Uterus (tissue), 4 donors: ENCODE measurements at places on chromosomes 3 and 15. TPM values are rescaled to one million over a fixed set of nuclear protein-coding genes. Genes with fewer than 3 reads are reported as not detected.

DNA sequence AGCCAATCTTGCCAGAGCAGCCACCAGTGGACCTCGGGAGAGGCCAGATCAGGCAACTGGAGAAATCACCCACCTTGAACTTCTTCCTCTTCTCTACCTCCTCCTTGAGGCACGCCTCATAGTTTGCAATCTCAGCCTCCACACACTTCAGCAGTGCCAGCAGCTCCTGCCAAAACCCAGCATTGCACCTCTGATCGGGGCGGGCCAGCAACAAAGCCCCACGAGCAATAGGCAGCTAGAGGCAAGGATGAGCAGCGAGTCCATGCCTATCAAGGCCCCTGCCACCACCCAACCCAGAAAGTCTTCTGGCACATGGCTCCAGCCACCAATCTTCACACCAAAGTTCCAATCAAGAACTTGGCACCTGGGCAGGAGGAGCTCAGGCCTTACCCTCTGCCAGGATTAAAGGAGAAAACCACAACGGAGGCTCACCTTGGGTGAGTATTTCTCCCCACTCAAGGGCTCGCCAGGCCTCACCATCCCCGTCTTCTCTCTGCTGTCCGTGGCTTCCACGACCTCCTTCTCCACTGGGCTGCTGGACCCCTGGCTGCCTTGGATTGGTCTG, 42.1 kb downstream of the SEMA3G start:
- DNase-seq, result no peak

DNA sequence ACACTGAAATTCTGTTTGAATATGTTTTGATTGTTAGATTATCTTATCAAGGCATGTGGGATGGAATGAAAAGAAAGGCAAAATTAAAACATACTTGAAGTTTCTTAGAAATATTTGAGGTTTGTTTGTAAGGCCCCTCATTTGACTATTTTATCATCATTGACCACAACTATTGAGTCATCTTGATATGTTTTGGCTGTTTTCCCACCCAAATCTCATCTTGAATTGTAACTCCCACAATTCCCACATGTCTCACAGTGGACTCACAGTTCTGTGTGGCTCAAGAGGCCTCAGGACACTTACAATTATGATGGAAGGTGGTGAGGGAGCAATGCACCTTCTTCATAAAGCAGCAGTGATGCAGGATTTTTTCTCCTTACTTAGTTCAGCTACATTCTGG, 917.1 kb downstream of the PLOD2 start:
- DNase-seq, result no peak

DNA sequence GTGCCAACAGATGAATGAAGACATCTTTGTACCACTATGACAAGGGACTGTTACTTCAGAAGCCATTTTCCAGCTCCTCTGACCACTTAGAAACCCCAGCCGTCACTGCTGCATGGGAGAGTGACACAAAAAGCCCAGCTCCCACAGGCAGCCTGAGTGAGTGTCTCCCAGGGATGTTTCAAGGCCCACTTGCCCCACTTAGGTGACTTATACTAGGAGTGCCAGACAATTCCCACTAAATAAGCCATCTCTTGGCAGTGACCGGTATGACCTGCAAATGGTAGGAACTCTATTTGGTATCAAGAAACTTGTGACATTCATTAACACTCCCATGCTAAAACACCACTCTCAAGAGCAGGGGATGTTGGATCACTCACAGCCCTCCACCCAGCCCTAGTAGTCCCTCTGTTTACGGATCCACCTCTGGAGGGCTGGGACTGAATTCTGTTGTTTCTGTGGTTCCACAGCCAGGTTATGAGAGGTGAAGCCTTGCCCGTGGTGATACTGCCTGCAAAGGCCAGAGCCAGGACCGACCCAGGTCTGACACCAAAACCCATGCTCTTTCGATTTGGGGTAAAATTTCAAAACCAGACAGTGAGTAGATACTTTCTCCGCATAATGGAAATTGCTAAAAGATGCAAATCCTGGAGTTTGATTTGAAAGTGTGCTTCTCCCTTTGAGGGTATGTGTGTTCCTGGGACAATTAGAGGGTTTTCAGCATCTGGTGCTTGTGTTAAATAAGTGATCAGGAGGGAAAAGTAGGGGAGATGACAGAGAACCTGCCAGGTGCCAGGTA, 14.5 kb downstream of the RBP1 start:
- no peak for DNase-seq

DNA sequence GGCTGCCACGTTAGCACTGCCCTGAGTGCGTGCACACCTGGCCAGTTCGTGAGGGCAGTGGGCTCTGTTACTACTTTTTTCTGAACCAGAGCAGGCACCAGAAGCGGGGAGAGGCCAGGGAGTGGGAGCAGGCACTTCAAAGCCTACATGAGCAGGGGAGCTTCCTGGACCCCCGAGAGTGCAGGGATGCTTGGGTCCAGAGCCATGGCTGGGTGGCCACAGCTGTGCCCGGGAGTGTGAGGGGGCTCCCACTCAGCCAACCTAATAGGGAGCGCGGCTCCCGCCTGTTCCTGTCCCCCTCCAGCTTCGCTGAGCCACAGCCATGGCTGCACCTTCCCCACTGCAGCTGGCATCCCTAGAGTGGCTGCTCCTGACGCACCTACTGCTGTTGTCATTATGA, 1423.3 kb downstream of the SI start:
- no peak for DNase-seq

DNA sequence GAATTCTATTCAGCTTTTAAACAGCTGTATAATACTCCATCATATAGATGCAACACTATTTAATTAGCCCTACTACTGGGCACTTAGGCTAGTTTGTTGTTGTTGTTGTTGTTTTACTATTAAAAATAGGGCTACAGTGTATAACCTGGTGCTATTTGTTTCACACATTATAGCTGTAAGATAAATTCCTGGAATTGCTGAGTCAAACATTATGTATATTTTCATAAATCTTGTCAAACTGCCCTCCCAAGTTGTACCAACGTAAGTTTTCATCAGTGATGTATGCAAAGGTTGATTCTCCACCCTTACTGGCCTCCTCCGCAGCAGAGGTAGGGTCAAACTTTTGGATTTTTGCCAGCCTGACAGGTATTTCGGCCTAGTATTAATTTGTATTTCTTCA, 3.8 kb upstream of the CEMIP start:
- no peak for DNase-seq

GRCh38 chr3:101643861-101644613, 32.9 kb downstream of the ZBTB11 start:
- DNase-seq, result peak; percentile 19

- DNase-seq, result no peak
Observed at GRCh38 chr3:64895991-64896895, 208.4 kb upstream of the ADAMTS9 start.

DNA sequence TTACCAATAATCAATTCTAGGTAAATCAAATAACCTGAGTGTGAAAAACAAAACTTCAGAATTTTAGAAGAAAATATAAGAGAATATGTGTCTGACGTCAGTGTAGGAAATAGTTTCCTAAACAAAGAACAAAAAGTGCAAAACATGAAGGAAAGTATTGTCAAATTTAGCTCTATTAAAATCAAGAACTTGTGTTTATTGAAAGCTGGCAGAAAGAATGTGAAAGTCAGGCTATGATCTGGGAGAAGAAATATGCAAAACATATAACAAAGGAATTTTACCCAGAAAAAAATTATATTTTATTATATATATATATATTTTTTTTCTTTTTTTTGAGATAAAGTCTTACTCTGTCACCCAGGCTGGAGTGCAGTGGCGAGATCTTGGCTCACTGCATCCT, 129.1 kb upstream of the ANKRD28 start:
- DNase-seq, result no peak

DNA sequence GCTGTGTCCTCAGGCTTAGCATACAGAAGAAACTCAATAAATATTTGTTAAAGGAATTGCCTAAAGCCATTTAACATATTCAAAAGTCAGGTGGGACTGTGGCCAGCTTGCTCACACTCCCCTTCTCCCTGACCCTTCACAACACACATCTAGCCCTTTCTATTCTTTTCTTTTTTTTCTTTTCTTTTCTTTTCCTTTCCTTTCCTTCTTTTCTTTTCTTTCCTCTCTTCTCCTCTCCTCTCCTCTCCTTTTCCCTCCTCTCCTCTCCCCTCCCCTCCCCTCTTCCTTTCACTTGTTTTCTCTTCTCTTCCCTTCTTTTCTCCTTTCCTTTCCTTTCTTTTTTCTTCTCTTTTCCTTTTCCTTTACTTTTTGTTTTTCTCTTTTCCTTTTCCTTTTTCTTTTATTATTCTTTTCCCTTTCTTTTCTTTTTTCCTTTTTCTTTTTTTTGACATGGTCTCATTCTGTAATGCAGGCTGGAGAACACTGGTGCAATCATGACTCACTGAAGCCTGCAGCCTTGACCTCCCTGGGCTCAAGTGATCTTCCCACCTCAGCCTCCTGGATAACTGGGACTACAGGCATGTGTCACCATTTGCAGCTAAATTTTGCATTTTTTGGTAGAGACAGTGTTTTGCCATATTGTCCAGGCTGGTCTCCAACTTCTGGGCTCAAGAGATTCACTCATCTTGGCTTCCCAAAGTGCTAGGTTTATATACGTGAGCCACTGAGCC, 377.8 kb downstream of the GRM7 start:
- DNase-seq, result no peak

GRCh38 chr3:139120086-139121056, 75.7 kb upstream of the PRR23C start:
- DNase-seq, result no peak

GRCh38 chr3:152394246-152394645, 125.5 kb downstream of the MBNL1 start:
- no peak for DNase-seq

DNA sequence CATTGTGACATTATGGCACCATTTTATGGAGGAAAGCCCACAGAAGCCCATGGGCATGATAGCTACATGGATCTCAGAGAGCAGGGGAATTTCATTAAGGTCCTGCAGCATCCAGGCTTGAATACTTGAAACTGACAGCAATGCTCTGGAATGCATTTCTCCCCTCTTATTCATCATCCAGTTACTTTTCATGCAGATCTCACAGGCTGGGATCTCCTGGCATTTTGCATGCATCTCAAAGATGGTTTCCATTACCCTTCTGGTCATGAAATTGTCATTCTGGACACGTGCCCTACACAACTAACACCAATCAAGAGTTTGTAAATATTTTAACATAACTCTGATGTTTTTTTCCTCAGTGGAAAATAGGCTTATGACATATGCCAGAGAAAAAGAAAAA, 32.4 kb downstream of the VGLL3 start:
- DNase-seq, result no peak

DNA sequence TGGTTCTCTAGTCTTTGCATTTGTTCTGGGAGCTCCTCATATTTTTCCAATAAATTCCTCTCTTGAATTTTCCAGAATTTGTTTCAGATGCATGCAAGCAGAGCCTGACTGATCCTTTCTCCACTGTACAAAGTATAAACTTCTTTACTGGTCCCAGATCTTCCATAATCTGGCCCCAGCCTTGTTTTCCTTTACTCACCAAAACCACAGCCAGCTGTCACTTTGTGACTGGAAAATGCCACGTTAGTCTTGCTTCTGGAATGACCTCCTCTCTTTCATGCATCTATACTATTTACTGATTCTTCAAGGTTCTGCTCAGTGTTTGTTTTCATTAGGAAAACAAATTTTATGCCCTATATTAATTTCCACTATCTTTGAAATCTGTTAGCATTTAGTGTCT, 60.4 kb upstream of the SPPL2A start:
- DNase-seq, result no peak

DNA sequence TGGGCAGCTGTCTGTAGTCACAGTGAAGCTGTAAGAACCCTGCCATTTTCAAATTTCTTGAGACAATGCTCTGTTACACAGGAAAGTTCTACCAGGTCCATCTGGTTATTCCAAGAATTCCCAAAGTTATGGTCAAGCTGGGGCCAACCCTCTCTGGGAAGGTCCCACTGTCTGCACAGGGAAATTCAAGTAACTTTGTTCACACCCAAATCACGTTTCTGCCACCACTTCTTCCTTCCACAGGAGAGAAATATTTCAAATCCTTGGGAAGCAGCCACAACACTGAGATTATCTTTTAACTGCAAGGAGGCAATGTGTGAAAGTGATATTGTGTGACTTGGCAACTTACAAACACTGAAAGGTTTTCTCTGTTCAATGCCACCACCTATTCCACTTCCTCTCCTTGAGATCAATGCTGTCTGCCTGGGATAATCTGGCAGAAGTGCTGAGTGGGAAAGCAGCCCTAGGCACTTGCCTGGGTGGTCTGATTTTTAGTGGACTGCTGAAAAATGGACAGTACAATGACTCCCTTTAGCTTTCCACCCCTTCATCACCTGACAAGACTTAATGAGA, 5.6 kb downstream of the SCAMP2 start:
- DNase-seq, result no peak

- DNase-seq, result peak; percentile 78
Observed at GRCh38 chr3:120450600-120451271, at the start of gene FSTL1. FSTL1 (minus strand) TSS chr3:120450992; CDS start chr3:120450746, 246 bp downstream.

- DNase-seq, result no peak
Observed at GRCh38 chr3:158671821-158672214, 630 bp downstream of the LXN start.

DNA sequence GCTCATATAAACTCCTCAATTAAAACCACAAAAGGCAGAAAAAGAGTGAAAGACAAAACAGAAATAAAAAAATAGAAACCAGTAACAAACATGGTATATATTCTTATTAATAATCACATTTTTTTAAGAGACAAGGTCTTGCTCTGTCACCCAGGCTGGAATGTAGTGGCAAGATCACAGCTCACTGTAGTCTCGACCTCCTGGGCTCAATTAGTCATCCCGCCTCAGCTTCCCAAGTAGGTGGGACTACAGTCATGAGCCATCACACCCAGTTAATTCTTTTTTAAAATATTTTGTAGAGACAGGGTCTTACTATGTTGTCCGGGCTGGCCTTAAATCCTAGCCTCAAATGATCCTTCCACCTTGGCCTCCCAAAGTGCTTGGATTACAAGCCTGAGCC, 37.1 kb downstream of the FAM240A start:
- no peak for DNase-seq

- DNase-seq, result no peak
Observed at GRCh38 chr3:66812136-66812535, 186.0 kb upstream of the KBTBD8 start.

DNA sequence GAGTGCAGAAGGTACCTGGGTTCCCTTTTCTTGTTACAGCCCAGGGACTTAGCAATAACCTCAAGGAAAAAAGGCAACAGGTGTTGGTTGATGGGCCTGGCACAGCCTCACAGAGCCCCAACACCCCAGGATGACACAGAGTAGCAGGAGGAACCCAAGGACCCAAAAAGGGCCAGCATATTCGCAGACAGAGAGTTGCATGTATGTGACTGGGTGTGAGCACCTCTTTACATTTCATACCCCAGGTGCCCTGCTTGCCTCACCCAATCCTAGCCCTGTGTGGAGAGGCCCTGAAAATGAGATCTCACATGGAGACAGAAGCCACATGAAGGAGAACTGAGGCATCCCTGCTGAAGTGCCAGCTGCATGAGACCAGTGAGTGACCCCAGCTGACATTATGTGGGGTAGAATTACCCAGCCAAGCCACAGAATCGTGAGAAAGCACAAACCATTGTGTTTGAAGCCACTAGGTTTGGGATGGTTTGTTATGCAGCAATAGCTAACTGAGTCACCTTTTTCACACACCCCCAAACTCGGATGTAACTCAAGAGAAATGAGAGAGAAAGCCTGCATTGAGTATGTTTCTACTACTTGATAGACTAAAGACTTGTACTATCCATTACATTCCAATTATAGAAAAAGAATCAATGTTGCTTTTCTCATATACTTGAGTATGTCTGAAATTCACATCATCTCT, 26.2 kb upstream of the HHATL start:
- no peak for DNase-seq

Gene HRG
- not detected for total RNA-seq

Gene WNT7A
- not detected for total RNA-seq

Gene CPNE9
- total RNA-seq, result not detected

Gene PEX5L
- total RNA-seq, result not detected

Gene PLAAT1
- not detected for total RNA-seq

Gene EFHB
- 1.2 TPM for total RNA-seq

Gene P2RY13
- total RNA-seq, result 1.5 TPM

Gene SLC28A2
- total RNA-seq, result not detected

Gene SH3GL3
- 11.8 TPM for total RNA-seq
